Thyroid gland (tissue), 4 donors: ENCODE measurements at places on chromosomes 7 and 10.

GRCh38 chr10:69290993-69291392, 12.7 kb downstream of the HK1 start:
- DNase-seq: no peak

DNA sequence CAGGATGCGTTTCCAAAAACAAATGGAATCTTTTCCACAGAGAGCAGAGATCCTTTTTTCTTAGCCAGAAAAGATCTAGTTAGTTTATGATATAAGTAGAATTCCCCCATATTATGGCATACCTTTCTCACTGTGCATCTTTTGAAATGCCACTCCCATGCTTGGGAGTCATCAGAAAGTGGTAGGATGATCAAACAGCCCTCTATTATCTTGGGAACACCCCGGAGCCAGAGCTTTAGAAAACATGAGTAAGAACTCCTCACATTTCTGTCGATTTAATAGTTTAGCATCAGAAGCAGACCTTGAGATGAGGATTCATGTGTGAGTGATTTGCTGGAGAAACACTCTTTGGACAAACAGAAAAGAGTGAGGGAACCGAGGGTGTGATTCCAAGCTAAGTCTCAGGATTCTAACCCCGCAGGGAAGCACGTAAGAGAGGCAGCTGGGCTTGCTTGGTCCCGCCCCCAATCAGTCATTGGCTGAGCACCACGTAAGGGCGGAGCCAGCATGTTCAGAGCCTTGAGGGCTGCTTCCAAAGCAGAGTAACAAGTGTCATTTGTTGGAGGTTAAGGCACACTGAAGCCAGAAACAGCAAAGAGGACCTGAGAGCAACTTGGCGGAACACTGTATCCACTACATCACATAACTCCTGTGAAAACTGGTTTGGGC, 43.7 kb upstream of the NXPH1 start:
- no peak for DNase-seq

DNA sequence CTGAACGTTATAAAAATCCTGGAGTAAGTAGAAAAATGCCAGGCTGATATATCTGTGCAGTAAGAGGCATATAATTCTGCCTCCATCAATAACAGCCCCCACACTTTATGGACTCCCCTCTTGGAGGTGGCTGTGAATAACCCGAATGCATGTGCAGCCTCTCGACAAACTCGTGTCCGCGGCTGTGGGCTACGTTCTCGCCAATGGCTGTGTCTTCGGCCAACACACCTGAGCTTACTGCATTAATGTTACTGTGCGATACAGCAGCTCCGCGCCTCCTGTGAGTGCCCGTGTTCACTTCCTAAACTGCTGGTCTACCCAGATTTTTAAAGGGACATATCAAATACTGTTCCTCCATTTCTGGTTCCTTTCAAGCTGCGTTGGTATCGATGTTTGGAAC, 209.4 kb downstream of the ADARB2 start:
- DNase-seq: no peak

DNA sequence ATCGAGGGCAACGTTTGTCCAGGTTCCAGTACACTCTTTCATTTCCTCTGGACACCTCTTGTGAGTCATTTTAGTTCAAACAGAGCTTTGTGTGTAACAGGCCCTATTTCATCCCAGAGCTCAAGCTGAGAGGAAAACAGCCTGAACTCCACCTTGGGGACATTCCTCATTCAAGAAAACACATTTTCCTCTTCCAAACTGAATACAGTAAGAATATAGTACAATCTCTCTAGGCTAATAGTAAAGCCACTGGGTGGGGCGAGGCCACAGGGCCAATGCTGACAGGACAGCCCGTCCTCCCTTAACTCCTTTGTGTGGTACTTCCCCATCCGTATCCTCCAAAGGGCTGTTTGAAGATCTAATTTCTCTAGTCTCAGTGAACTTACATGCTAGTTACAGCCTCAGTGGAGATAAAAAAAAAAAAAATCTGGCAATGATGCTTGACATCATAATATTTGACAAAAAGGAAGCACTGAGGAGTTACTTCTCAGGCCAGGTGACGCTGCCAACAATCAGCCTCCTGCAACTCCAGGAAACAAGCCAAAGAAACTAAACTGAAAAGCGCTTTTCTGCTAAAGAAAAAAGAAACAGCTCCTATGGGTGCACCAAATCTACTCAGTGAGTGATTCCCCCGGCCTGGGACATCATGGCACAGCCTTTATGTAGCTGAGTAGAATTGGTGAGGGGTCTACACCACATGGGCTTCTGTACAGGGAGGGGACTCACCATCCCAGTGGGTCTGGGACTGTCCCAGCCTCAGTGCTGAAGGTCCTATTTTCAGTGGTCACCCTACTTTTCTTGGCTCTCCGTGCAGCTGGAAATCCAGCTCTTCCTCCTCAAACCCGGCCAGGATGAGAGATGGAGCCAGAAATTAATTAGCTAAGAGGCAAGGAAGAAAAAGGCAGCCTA, 238.2 kb upstream of the NEBL start:
- DNase-seq: peak; percentile 67

DNA sequence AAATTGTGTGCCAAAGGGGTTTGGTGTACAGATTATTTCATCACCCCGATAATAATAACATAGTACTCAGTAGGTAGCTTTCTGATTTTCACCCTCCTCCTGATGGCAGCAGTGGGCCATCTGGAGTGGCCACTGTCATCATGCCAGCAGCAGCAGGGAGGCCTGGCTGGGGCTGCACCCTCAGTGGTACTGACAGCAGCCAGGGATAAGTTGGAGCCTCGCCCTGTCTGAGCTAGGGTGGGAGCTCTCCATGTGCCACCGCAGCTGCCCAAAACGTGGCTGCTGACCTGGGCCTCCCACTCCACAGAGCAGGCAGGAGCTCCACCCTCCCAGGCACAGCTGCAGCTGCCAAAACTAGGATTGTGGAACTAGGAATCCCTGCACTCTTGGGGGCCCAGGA, 700.8 kb upstream of the KCND2 start:
- DNase-seq: no peak

DNA sequence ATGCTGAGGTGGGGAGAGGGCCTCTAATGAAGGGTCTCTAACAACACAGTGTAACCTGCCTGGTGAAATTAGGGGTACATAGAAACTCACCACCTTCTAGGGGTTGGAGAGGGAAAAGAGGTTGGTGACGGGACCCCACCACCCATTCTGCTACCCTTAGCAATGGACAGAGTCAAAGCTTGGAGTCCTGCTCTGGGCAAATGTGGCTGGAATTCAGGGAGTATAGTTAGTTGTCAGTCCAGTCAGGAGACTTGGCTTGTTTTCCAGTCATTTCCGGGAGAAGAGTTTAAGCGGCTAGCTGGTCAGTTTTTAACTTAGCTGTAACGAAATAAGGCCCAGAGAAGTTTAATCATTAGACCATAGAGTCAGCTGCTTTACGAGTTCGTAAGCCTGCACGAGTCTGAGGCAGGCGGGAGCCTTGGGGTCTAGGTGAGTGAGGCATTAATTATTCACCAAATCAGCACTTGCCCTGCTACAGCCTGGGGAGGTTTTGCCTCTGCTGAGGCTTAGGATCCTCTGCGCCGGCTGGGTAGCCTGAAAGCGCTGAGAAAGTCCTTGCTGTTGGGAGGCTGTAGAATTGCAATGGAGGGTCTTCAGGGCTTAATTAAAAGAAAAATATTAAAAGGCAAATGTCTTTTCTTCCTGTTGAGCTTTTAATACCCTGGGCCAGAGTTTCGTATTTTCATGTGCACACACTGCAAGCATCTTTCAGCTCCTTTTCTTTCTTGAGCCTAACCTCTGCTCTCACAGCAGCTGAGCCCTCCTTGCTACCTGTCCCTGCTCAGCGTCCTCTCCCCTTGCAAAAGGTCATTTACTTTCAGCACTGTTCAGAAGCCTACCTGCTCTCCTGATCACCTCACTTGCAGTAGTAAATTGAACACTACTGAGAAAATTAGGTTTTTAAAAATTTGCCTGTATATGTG, 1.5 kb upstream of the LAMB1 start:
- DNase-seq: no peak

DNA sequence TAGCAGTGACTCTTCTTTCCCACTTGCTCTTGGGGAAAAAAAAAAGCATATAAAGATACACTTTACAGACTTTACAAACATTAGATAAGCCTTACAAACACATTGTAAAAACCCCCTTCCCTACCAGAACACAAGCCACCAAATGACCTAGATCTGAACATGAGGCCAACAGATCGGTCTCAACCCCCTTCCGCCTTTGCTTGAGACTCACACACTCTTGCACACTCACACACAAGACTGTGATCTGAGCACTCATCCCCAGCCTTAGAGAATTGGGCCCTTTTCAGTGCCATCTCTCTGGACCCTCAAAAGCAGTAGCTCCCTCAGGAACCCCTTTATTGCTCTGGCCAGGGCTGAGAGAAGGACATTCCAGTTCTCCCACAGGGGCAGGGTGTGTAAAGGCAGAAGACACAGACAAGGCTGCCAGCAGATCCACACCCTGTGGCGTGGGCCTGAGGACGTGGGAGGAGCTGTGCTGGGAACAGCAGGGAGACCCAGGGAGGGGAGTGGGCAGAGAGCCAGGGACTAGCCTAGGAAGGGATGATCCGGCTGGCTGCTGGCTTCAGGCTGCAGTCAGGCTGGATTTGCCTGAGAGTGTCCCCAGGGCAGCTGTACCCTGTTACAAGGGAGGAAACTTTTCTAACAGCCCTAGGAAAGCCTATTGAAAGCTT, 206.7 kb downstream of the KIAA1217 start:
- peak; percentile 92 for DNase-seq

- DNase-seq: no peak
Observed at GRCh38 chr7:2544541-2545188, 10.7 kb downstream of the BRAT1 start.

- DNase-seq: no peak
Observed at GRCh38 chr10:31426401-31426800, 107.4 kb downstream of the ZEB1 start.

GRCh38 chr7:50676740-50677637, 105.7 kb downstream of the GRB10 start:
- no peak for DNase-seq

DNA sequence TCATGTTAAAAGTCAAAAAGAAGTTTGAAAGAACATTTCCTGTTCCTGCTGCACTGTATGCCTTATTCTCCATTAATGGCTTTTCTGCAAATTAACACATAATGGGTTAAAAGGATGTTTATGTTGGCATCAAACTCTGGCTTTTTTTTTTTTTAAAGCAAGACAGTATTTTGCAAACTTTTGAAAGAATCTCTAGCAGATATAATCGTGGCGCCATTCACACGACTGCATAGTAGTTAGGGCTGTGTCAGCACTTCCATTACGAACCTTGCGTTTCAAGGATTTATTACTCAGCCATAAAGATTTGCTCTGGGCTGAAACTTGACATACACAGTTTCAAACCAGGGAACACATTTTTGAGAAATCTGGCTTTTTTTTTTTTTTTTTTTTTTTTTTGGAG, 207.8 kb downstream of the DYNC1I1 start:
- no peak for DNase-seq

DNA sequence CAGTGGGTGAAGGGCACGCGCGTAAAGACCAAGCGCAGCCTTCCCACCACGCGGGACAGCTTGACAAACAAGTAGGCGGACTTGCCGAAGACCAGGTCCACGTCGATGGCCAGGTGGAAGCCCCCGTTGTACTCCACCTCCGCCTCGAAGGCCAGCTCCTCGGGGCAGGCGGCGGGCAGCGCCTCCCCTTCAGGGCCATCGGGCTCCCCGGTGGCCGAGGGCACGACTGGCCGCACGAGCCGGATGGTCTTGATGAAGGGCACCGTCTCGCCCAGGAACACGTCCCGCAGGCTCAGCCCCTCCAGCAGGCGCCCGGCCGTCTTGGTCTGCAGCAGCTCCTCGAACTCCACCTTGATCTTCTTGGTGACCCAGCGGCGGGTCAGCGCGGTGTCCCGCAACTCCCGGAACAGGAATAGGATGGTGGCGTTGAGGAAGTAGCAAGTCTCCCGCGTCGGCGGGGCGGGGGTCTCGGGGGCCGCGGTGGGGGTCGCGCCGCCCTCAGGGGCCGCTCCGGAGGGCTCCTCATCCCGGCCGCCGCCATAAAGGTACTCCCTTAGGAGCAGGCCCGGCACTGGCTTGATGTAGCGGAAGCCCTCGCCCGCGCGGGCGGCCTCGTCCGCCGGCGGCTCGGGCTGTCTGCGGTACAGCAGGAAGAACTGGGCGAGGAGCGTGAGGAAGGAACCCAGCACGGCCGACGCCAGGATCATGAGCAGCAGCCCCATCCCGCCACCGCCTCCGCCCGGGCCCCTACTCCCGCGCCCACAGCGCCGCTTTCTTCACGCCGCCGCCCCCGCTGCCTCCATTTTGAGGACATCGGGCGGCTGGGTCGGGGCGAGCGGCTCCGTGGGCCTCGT, 507 bp downstream of the PDZD8 start:
- DNase-seq: peak; percentile 36

DNA sequence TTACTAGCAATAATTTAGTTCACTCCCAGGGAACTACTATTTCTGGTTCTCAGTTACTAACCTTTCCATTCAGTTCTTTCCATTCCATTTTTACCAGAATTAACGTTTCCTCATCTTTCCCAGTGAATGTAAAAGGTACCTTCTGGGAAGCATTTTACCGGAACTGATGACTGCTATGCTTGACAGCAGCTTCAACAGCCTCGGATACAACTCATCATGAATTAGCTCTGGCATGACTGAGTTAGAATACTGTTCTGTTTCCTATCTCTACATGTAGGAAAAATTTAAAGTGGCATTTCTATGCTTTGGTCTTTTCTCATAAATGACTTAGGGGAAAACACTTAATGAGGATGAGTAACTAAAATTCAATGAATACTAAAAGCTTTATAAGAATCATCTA, 18.6 kb downstream of the TAS2R41 start:
- DNase-seq: peak; percentile 10

DNA sequence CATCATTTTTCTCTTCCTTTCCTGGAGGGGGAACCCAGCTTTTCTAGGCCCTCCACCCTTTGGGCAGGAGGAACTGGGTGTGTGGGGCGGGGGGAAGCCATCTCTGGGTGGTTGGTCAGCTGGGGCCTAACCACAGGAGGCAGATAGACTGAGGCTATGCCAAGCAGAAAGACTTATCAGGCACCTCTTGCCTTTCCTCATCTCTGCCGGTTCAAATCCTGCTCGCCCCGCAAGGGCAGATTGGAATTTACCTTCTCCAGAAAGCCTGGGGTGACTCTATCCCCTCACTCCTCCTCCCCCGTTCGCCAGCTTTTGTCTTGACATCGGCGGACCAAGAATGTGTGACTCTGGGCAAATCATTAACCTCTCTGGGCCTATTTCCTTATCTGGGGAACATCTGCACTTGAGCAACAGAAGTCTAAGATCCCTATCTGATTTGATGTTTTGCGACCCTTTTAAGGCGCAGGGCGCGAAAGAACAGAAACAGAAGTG, 584 bp upstream of the GARS1 start:
- DNase-seq: peak; percentile 22

DNA sequence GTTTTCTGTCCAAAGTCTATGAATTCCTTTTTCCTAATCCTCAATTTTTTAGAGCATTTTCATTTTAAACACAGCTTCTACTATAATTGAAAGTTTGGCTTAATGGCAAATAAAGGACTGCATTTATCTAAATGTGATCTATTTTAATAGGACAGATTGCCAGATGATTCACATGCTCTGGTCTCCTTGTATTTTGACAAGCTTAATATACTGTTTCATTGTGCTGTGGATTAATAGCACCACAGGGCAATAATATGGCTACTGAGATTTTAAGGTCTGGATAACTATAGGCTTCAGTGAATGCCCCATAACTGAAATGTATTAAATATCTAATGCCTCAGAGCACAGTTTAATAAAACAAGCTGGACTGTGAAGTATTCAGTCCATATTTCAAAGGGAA, 1362.8 kb downstream of the XPNPEP1 start:
- DNase-seq: no peak
